ENCODE measurements at places on chromosomes 11 and 22.

DNA sequence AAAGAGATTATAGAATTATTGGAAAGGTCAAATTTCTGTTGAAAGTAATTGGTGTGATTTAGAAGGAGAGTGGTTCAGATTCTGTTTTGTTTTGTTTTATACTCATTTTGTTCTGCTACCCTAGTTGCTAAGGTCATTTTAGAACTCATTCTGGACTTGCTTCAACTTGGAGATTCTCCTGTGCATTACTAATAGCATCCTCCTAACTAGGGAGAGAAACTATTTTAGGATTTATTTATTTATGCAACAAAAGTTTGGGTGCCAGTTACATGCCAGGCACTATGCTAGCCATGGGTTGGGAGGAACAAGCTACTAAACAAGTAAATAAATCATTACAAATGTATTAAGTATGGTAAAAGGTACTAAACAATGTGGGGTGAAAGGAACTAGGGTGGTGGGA is 84.0 kb downstream of the YAP1 start:
- no peak for DNase-seq

- DNase-seq: no peak
Observed at GRCh38 chr11:28488336-28488735, 380.1 kb downstream of the METTL15 start.

GRCh38 chr11:30197869-30198268 is 32.9 kb upstream of the FSHB start:
- DNase-seq: no peak

- DNase-seq: no peak
Observed at GRCh38 chr11:128513915-128514681, 73.3 kb downstream of the ETS1 start.

DNA sequence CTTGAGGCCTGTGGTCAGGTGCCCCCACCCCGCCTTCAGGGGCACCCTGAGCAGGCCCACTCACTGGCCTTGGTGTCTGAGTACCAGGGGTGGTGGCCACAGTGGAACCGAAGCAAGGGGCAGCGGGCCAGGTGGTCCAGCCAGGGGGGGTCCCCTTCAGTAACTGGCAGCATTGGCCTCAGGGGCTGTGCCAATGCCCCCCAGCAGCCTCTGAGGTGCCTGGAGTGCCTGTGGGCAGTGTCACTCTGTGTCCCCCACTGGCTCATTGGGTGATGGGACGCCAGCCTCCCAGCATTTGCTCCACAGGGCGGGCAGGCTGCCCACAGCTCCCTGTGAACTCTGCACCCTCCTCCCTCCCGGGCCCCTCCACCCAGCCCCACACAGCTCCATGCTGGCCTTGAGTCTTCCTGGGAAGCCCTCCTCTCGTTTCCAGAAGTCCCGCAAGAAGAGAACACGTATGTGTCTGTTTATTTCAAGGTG is 29.5 kb upstream of the CARS1 start:
- no peak for DNase-seq

GRCh38 chr22:42711895-42712837 is 8.5 kb downstream of the A4GALT start:
- no peak for DNase-seq

GRCh38 chr11:97982512-97982911 is 1038.2 kb upstream of the CNTN5 start:
- DNase-seq: no peak

DNA sequence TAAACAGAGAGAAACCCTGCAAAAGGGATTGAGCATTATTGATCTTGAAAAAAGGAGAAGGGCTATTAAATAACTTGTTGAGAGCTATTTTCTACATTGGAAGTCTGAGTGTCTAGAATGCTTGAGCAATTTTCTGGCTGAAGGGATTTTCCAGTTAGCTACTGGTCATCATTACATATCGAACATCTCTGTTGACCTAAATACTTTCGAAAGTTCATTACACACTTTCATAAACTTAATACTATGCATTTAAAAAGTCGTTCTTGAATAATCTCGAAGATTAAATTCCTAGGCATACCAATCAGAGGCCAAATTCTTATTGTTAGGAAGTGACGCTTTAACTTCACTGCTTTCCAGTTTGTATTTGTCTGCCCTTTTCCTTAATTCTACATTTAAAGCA is 13.7 kb downstream of the ETS1 start:
- DNase-seq: no peak

DNA sequence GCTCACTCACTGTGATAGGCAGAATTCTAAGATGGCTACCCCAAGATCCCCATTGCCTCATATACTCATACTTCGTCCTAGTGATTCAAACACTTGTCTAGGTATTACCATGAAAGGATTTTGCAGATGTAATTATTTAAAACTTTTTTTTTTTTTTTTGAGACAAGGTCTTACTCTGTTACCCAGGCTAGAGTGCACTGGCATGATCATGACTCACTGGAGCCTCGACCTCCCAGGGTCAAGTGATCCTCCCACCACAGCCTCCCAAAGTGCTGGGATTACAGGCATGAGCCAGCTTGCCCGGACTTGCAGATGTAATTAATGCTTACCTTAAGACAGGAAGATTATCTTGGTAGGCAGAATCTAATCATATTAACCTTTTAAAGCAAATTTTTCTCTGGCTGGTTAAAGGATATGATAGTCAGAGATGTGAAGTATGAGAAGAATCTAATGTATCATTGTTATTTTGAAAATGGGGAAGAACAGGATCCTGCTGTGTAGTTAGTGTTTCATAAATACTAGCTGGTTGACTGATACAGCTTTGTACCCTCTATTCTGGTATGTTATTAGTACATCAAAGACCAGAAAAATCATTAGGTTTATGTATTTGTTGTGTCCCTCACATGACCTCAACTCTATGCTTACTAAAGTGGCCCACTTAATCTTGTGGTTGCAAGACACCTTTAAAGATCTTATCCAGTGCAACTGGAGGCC is 35.5 kb downstream of the C2CD3 start:
- DNase-seq: no peak

GRCh38 chr11:69863544-69864200 is 44.5 kb upstream of the FGF3 start:
- DNase-seq: no peak

DNA sequence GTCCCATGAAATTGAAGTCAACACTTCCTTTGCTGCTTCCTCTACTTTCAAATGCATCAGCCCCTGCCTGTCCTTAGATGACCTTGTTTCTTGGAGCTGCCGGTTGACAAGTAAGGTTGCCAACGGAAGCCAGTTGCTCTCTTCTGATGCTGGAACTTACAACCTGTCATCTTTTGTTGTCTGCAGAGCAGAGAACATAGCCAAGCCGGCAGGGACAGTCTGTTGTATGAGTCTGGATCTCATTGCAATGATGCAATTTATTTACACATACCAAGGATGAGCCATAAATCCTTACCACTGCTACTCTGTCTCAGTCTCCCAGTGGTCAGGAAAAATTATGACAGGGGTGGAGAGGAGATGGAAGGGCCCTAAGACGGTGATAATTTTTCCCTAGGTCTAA is 151.4 kb downstream of the BLID start:
- DNase-seq: no peak

DNA sequence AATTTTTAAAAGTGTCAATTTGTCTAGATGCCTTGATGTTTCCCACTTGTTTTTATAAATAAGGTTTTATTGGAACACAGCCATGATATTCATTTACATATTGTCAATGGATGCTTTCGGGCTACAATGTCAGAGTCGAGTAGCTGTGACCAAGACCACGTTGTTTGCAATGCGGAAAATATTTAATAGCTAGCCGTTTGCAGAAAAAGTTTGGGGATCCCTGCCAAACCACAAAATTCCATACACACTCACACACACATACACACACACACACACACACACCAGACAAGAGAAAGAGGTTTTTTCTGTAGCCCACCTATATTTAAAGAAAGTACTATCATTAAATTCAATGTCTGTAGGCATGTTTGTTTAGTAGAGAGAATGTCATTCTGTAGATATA is 58.3 kb downstream of the TYR start:
- no peak for DNase-seq

DNA sequence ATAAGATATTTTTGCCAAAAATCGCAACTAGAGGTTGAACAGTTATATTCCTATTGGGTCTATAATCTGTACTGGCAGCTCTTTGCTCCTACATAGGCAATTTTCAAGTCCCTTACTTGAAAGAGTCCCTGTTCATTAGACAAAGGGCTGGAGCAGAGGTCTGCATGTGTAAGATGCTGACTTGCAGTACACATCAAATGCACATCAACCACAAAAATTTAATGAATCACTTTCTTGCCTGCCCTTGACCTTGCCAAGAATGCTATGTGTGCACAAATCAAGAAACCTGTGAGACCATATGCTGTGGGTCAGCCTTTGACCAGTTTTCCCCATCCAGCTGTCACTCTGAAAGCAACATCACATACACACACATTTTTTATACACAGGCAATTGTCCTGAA is 661.5 kb downstream of the LRRC4C start:
- DNase-seq: no peak

DNA sequence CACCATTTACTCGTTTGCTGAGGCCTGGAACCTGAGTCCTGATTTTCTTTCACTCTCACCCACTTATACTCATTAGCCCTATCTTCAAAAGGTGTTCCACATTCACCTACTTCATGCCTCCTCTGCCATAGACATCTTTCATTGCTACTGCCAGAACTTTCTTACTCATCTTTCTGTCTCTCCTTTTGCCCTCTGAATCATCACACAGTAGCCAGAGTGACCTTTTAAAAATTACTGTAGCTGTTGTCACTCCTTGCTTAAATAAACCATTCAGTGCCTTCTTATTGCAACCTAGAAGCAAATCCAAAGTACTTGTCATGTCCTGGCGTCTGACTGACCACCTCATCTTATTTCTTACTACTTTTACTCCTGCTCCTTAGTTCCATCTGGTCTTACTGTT is 38.2 kb downstream of the ATXN10 start:
- no peak for DNase-seq

- no peak for DNase-seq
Observed at GRCh38 chr11:119377112-119377901, 4.2 kb downstream of the USP2 start.

DNA sequence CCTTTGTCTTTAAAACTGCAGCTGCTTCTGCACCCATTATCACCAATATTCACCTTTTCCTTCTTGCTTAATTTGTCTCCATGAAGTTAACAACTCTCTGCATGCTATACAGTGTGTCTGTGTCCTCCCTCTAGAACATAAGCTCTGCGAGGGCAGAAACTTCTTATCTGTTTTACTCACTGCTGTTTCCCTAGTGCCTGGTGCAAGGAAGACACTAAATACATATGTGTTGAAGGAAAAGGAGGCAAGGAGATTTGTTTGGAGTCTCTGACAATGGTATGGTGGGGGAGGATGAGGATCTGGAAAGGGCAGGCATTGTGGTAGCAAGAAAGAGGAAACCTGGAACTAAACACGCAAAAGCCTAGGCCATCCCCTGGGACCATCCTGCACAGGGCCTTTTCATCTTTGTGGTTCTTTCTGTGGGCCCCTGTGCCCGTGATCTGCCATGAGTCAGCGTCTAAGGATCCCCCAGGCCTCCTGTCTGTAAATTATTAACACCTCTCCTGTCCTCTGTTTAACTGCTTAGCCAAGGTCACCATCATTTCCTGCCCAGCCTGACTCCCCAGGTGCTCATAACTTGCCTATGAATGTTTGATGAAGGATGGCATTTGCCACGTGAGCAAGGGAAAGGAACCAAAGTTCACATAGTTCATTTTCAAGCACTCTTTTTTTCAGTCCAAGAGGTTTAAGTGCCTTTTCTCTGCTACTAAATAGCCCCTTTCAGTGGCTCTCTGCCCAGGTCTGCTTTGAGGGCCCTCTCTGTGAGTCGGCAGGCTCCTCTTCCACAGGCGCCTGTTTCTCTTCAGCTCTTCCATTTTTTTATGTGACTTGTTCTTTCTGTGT is 131.1 kb downstream of the RASSF10 start:
- no peak for DNase-seq

- DNase-seq: no peak
Observed at GRCh38 chr11:12565406-12565805, 108.8 kb upstream of the TEAD1 start.

DNA sequence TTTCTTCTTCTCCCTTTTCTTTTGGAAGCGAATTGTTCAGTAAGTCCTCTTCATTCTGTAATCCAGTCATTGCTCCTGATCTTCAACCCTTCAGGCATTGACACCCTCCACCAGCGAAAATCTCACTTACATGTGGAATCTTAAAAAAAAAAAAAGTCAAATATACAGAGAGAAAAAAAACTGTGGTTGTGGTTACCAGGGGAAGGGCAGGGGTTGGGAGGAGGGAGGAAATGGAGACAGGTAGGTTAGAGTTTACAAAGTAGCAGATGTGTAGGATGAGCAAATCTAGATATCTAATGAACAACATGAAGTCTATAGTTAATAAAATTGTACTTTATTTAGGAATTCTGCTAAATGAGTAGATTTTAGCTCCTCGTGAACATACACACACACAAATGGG is 17.7 kb upstream of the TMEM123 start:
- no peak for DNase-seq

GRCh38 chr22:23847310-23847920 is 8.6 kb upstream of the DERL3 start:
- DNase-seq: no peak

DNA sequence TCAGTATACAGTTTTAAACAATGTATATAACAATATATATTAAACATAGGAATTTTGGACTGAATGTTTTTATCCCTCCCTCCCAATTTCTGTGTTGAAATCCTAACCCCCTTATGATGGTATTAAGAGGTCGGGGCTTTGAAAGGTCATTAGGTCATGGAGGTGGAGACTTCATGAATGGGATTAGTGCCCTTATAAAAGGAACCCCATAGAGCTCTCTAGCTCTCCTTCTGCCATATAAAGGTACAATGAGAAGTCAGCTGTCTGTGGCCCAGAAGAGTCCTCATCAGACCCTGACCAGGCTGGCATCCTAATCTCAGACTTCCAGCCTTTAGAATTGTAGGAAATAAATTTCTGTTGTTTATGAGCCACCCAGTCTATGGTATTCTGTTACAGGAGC is 6.5 kb downstream of the NNMT start:
- no peak for DNase-seq

- DNase-seq: no peak
Observed at GRCh38 chr22:49828599-49828965, 909 bp upstream of the BRD1 start.

GRCh38 chr11:14388352-14388751 is 29.4 kb upstream of the RRAS2 start:
- no peak for DNase-seq

DNA sequence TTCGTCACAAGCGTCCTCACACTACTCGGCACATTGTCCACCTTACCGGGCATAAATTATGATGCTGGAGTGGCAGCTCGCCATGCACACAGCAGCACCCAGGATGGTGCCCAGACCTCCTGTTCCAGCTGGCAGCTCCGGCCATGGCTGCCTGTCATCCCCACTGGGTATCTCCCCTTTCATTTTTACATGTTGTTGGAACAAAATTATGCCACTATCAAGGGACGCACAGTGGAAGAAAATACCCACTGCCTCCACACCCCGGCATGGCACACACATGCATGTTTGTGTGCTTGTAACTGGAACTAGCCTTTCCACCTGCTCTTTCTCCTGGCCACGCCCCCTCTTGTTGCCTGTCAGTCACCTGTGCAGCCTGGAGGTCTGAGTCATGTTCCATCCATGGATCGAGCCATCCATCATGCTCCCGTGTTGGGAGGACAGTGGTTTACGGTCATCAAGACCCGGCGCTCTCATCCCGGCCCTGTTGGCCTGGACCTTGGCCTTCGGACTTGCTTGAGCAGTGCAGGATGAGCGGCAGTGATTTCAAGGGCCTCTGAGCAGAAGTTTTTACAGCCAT is 1069.6 kb downstream of the BRD1 start:
- DNase-seq: no peak

All from stimulated activated CD8-positive, alpha-beta memory T cell treated with anti-CD3 and anti-CD28 coated beads, Interleukin-12 subunit alpha, Interleukin-12 subunit beta, amount 100 ng/mL, for 4 hours (primary cell).